ENCODE measurements at places on chromosomes 3 and 15.

GRCh38 chr3:178483704-178484103 is 52.5 kb upstream of the KCNMB2 start:
- no peak for DNase-seq

DNA sequence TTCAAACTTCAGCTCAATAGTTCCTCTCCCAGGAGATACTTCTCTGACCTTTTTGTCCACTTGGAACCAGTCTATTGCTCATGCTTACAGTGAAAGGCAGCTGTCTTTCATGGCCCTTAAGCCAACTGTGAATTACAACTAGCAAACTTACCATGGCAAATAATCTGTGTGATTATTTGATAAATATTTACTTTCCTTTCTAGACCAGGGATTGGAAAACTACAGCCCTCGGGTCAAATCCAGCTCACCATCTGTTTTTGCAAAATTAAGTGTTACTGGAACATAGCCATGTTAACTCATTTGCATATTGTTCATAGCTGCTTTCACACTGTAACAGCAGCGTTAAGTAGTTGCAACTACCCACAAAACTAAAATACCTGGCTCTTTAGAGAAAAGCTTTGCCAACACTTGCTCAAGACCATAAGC is 289.1 kb upstream of the MCTP2 start:
- DNase-seq, result no peak

GRCh38 chr3:76646921-76647562 is 392.9 kb upstream of the ROBO2 start:
- DNase-seq, result no peak

- no peak for DNase-seq
These were observed 2.8 kb downstream of the CHAC1 start for GRCh38 chr15:40955930-40956540.

- DNase-seq, result no peak
These were observed 1.7 kb downstream of the TBC1D5 start for GRCh38 chr3:17740721-17741141.

- DNase-seq, result no peak
These were observed 15.6 kb downstream of the IRAK2 start for GRCh38 chr3:10180289-10180688.

DNA sequence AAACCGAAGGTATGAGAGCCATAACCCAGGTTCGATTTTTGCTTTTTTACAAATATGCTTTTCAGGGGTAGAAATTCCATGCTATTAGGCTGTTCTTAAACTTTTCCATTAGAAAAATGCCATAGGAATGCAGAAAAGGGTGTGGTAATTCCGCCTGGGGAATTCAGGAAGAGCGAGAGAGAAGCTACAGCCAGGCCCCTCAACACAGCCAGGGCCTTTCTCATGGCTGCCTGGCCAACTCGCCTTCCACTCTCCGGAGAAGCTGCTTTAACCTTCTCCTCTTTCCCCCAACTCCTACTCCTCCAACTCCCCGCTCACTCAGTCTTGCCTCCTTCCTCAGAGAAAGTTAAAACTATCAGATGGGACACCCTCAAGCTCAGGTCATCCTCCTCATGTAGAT is 9.1 kb upstream of the TICRR start:
- DNase-seq, result no peak

GRCh38 chr3:161332792-161333191 is 38.5 kb downstream of the SPTSSB start:
- no peak for DNase-seq

DNA sequence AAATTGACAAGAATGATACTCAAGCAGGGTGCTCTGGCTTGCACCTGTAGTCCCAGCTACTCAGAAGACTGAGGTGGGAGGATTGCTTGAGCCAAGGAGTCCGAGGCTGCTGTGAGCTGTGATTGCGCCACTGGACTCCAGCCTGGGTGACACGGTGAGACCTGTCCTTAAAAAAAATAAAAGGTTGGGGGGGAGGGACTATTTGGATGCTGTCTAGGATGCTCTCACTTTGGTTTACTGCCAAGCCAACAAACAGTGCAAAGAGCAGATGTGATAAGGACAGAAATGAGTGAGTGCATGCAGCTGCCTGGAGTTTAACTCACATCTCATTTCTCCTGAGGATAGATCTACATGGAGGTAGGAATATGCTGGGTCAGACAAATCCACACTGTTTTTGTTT is 130.0 kb downstream of the FRMD4B start:
- DNase-seq, result no peak

GRCh38 chr15:42270996-42271395 is 2.0 kb upstream of the GANC start:
- DNase-seq, result no peak

- DNase-seq, result no peak
These were observed 41.6 kb upstream of the DLG1 start for GRCh38 chr3:197339841-197340520.

Data from activated CD4-positive, alpha-beta T cell treated with anti-CD3 and anti-CD28 coated beads for 24 hours (primary cell).